ENCODE measurements at places on chromosomes 5 and 9.

DNA sequence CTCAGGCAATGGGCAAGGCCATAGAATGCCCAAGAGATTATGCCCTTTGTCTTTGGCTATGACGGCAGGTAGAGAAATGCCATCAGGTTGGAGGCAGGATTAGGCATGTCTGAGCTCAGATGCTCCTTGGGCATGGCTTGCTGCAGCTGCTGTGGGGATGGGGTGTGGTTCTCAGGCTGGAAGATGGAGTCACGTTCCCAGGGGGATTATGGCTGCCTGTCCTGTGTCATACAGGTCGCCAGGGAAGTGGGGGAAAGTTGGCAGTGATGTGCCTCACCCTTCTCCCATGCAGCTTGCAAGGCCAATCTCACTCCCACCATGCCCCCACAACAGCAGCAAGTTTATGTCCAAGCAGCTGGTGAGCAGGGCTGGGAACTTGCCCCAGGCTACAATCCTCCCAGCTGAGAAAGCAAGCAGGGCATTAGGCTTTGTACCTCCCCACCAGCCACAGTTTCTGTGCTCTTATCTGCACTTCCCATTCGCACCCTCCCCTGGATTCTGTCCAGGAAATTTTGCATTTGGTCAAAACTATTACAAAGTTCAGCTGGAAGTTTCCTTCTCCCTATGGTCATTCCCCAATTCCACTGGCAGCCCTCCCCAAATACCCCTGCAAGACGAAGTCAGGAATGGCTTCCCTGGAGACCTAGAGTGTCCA lies 1788.0 kb upstream of the NUDT12 start:
- DNase-seq = no peak

DNA sequence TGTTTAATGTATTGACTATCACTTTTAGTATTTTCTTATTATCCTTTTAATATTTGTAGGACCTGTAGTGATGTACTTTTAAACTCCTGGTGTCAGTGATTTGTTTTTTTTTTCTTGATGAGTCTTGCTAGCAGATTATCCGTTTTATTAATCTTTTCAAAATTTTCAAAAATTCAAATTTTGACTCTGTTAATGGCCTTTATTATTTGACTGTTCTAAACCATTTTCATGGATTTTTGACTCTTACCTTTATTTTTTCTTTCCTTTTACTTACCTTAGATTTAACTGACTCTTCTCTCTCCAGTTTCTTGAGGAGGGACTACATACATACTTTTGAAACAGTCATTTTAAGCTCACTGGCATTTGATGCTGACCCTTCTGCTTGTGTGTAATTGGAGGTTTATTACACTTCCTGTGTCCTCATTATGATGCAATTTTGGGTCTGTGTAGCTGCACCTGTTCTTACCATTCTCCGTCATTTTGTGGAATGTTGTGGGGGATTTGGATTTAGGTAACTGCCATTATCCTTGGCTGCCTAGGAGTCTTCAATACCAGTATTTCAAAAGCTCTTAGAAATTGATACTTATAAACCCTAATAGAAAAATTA lies 32.0 kb upstream of the EXOC3 start:
- DNase-seq = no peak

- DNase-seq = no peak
These were observed 181.7 kb upstream of the CD180 start for GRCh38 chr5:67378256-67378655.

DNA sequence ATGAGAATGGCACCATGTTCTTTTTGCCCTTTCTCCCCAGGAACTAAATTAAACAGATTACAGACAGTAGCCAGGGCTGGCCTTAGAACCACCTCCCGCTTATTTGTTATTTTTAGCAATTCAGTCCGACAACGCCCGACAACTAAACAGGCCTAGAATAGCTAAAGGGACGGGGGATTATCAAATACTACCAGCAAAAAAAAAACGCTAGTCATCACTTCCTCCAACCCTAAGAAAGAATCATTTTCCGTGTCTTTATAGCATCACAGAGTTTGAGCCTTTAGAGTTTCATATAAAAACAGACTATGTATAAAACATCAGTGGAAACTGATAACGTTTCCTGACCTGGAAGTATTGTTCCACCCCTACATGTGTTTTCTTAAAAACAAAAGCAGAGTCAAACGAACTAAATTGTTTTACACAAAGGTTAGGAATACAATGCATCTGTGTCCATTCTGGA lies 35.3 kb downstream of the PFDN1 start:
- DNase-seq = no peak

DNA sequence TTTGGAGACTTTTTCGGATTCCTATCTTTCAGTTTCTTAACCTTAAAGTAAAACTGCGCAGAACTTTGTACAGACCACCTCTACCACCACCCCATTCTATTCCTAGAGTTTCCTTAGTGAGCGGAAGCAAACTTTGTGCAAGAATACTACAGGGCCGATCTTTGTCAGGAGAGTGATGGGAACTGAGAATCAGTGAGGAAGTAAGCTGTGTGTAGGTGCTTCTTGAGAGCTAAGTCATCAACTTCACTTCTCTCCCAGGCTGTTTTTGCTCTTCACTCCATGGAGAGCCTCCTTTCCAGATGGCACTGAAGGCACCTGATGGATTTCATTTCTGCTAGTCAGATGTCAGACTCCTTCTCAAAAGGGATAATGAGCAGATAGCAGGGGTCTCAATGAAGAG lies 127.3 kb downstream of the SPATA31D1 start:
- no peak for DNase-seq
